ENCODE measurements at places on chromosomes 1 and 21.
A peak's percentile ranks its signal among the peaks of the same experiment; 100 is the strongest.

- DNase-seq = no peak
Measured at GRCh38 chr1:108617008-108617723, 43.7 kb downstream of the HENMT1 start.

- DNase-seq = no peak
Measured at GRCh38 chr1:56285554-56286402, 293.6 kb downstream of the PLPP3 start.

GRCh38 chr1:53182111-53182593 is 14.5 kb upstream of the CPT2 start:
- peak; percentile 63 for DNase-seq

GRCh38 chr1:25516686-25517085 is 26.7 kb upstream of the LDLRAP1 start:
- no peak for DNase-seq

DNA sequence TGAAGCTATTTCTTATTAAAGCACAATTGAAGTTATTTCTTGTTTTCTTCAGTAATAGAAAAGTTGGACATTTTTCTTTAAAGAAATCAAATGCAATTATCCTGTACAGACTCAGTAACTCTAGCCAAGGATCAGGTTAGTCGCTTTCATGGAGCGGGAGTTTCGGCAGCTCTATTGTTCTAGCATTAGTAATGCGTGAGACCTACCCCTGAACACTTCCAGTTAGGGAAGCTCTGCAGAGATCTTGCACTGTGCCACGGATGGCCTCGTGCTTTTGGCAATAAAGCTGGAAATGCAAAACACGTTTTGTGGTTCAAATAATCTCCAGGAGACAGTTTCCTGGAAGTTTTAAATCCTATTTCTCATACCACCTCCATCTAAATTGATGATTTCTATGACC is 488.4 kb downstream of the SETD4 start:
- no peak for DNase-seq

DNA sequence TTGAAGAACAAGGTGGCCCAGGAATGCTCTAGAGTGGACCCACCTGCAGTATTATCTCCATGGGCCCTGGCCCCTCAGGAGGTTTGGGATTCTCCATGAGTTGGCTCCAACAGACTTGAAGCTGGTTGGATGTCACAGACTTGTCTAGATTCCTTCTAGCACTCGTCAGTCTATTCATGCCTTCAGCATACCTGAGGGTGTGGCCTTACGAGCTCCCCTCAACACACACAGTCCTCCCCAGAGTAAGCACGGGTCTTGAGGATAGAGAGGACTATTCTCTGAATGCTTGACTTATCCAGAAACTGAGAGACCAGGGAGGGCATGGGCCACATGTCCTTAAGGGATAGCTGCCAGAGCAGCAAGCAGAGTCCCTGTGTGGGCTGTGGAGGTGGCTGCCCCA is 45.9 kb upstream of the COL6A1 start:
- DNase-seq = no peak

DNA sequence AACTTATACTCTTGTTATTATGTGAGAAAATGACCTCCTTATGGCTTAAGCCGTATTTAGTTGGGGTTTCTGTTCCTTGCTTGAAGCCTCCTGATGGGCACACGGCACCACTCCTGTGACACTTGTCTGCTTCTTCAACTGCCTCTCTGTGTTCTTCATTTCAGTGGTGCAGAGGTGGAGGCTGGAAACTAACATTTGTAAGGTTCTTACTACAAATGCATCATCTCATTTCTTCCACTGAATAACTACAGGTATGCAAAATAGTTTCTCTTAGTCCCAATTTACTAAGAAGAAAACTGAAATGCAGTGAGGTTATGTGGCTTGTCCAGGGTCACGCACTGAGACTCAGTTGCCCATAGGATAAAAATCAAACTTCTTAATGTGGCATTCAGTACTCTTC is 23.6 kb upstream of the ZNF362 start:
- DNase-seq = no peak

DNA sequence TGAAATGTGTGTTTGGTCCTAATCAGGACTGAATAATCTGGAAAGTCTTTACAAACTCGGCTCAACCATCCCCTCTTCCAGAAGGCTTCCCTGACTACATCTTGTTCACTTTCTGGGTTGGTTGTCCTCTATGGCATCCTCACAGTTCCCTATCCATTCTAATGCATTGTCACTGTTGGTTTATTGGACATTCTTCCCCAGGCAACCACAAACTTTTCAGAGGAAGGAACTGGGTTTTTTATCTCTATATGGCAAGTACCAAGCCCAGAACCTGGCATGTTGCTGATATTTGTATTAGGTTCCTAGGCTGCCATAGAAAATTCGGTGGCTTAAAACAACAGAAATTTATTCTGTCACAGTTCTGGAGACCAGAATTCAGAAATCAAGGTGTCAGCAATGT is 363.5 kb upstream of the ST6GALNAC5 start:
- DNase-seq = no peak

GRCh38 chr1:88061492-88062177 is 622.4 kb upstream of the PKN2 start:
- peak; percentile 16 for DNase-seq

DNA sequence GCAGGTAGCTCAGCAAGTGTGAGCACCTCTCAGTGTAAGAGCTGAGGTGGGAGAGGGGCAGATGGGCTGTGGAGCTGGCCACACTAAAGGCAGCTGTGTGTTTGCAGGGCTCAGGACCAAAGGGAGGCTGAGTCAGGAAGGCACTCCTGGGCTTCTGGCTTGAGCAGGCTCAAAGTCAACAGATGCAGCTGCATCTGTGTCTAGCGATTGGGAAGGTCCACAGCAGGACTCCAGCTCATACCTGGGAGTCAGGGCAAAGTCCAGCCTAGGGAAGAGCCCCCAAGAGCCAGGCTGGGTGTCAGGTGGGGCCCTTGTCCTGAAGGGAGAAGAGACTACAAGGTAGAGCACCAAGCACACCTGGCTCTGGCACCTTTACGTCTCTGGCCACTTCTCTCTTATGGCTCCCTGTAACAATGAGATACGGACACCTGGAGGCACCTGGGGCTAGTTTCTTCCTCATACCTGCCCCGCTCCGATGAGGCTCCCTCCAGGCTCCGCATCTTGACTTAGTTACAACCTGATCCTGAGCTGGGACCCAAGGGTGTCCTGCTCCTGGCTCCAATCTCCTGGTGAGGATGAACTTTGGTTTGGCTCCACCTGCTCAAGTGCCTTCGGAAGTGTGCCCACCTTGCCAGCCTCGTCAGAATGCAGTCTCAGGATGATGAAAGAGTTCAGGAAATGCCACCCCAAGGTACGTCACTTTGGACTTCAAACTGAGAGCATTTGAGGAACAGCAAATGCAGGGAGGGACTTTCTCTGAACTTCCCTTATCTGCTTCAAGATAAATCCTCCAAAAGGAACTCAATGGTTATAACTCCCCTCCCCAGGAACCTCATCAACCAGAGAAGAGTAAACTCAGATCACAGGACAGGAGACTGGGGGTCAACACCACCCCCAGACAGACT is 21.5 kb upstream of the SLC2A1 start:
- peak; percentile 17 for DNase-seq

- no peak for DNase-seq
Measured at GRCh38 chr21:44263221-44263760, 1.6 kb upstream of the DNMT3L start.

DNA sequence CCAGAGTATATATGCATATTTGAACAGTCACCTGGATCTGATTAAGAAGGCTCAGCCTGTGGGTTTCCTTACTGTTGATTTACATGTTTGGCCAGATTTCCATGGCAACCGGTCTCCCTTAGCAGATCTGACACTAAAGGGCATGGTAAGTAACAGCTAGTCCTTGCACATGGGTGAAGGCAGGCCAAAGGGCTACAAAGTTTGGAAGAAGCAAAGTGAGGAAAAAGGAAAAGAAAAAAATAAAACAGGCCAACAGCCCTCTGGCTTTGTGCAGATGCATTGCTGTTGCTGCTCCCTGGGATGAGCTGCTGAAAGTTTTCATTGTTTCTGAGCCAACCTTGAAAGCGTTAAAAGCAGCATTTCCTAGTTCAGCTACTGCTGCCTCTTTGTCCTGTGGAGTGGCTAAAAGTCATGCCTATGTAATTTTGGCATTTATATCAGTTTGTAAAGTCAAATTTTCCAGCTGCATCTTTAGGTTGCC is 176.5 kb upstream of the HOOK1 start:
- DNase-seq = no peak

DNA sequence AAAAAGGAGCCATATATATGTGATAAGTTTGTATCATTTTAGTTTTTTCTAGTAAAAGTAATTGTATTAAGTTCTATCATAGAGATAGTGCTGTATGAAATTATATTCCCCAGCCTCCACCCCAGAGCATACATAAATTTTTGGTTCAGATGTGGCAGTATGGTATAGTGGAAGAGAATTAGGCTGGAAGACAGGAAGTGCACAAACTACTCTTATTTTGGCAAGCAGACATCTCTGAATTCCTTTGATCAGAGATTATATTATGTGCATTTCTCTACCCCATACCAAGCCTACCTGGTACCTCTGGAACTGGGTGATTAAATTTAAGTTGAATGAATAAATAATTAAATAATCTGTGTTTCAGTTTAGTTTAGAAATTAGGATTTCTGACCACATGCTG is 55.9 kb downstream of the FNBP1L start:
- DNase-seq = no peak

GRCh38 chr21:44365251-44365966 is 12.0 kb downstream of the TRPM2 start:
- no peak for DNase-seq

DNA sequence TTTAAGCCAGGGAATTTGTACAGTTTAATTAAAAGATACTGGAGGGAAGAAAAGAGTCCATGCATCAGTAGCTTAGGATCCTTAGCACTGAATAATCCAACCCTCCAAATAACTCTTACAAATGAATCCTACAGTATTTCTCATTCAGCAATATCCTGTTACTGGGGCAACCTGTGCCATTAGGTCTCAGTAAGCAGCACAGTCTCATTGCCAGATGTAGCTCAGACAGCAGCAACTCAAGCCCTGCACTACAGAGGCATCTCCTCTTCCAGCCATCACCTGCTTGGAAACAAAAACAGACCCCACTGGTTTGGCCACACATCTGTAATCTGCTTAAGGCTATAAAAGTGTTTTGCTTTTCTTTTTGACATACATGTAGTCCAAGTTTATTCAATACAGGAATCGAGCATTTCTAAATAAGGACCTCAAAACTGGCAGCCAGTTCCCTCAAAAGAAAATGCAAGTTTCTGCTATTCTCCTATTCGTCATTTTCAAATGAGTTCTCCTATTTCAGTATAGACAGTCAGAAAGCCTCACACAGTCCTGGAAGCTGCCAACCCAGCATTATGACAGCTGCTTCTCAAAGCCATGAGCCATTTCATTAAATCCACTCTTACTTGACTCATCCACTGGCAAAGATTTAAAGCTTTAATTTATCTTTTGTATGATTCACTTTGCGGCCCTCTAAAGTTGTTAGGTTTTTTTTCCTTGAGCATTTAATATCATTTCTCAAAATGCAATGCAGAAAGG is 129.0 kb downstream of the APP start:
- no peak for DNase-seq

GRCh38 chr21:45054227-45054926 is 20.0 kb upstream of the ADARB1 start:
- DNase-seq = no peak

- peak; percentile 30 for DNase-seq
Measured at GRCh38 chr1:151693057-151693651, 23.4 kb downstream of the CELF3 start.

GRCh38 chr1:206087091-206087490 is 30.1 kb downstream of the AVPR1B start:
- no peak for DNase-seq

DNA sequence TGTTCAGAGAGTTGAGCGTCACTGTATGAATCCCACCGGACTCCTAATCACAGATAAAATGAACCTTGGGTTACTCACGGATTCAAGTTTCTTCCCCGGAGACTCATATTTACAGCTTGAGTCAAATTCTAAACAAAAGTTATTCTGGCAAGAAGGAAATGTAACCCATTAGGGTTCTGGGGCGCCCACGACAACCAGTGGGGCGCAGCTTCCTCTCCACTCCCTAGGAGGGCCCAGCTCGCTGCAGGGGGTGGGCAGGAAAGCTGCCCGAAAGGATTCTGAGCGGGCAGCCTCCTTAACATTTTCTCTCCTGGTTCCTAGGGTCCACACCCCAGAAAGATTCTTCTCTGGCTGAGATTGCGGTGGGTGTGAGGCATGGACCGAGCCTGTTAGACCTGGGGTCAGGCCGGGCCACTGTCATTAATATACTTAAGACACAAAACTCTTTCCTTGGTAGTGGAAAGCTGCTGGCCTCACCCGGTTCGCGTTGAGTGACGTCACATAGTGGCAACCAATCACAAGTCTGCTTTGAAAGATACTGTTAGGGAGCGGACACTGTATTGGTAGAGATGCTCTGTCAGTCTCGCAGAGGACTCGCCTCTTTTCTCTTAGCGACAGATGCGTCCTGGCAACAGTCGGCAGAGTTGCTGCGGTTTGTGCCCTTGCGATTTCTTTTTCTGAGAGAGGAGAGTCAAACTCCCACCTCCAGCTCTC is 13.6 kb upstream of the MCOLN3 start:
- DNase-seq = no peak

DNA sequence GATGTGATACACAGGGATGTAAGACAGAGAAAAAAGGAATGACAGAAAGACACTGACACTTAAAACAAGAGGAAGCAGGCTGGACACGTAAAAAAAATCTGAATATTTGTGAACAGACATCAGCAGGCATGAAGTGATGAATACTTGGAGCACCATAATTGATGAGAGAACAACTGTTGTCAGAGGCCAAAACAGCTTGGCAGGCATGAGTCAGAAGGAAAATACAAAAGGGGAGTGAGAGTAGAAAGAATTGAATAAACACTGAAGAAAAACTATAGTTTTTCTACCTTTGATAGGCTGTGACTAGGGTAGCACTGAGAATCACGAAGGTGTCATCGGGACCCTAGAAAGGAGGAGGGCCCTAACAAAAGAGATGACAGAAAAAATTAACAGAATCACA is 21.6 kb upstream of the GUCA2A start:
- no peak for DNase-seq

DNA sequence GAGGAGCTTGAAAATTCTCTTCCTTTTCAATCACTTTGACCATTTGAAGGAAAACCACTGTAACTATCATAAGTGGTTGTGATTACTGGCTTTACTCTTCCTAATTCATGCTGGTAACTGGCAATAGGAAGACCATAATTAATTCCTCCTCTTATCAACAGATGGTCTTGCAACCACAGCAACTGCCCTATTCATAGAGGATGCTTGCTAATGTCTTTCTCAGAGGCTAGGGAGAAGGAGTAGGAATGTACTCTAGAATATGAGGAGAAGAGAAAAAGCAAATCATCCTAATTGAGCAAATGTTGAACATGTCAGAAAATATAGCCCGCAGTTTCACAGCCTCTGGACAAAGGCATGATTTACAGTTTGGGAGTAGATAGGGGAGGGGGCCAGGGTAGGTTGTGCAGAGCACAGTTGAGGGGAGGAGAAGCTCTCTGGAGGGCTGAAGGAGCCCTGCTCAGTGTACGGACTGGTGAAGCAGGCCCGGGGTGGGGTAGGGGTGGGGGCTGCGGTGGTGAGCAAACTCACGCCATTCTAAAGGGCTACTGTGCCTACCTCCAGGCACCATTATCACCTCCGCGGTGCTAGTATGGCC is 192.9 kb downstream of the PCP4 start:
- no peak for DNase-seq

- DNase-seq = no peak
Measured at GRCh38 chr1:229247871-229248270, 23.0 kb upstream of the RAB4A start.

Data from AML-193 (cell line).